NK-92 treated with Interleukin-12 subunit alpha and Interleukin-12 subunit beta, amount 100 ng/mL, for 24 hours (cell line): ENCODE measurements at places on chromosomes 2 and 18.

- DNase-seq, result no peak
These were observed 155.6 kb upstream of the DSEL start for GRCh38 chr18:67672155-67672554.

DNA sequence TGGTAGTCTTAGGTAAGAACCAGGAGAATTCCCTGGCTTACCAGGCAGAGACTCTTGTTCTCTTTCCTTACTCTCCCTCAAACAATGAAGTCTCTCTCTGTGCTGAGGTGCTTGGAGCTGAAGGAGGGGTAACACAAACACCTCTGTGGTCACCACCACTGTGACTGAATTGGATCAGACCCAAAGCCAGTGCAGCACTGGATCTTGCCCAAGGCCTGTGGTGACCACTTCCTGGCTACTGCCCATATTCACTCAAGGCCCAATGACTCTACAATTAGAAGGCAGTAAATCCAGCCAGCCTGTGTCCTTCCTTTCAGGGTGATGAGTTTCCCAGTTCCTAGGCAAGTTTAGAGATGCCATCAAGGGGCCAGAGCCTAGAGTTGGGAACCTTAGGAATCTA lies 706.8 kb downstream of the SLC4A3 start:
- no peak for DNase-seq

DNA sequence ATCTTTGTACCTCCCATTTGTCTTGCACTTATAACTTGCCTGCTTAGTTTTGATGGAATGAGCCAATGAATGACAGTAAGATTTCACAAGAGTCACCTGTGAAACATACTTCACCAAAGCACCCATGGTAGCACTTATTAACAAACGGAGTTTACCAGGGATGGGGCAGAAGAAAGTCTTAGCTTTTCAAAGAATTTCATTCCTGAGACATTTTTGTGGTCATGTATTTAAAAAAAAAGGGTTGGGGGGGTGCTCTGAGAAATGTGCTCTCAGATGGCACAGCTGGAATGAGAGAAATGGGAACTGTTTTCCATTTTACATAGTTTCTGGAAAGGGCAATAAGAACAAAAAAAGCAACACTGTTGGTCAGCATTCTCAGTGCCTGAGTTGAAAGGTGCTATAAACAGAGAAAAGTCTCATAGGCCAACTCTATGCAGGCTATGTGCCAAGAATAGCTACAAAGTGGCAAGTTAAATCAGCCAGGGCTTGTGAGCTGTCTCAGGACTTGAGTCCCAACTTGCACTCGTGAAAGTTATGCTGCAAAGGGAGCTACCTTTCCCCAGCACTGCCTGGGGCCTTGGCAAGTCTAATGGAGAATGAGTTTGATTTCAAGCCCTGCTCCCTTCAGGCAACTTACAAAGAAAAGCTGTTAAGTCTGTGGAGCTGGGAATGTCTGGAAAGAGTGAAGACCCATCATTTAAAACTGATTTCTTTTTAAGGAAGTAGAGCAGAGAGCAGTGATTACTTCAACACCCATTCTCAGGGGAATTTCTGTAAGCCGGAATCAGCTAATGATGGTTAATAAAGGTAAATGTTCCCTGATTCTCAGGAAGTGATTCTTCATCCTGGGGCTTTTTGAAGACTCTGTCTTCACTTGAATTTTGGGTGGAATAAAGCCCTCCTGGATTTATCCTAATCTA lies 170.6 kb downstream of the SLC8A1 start:
- DNase-seq, result no peak

DNA sequence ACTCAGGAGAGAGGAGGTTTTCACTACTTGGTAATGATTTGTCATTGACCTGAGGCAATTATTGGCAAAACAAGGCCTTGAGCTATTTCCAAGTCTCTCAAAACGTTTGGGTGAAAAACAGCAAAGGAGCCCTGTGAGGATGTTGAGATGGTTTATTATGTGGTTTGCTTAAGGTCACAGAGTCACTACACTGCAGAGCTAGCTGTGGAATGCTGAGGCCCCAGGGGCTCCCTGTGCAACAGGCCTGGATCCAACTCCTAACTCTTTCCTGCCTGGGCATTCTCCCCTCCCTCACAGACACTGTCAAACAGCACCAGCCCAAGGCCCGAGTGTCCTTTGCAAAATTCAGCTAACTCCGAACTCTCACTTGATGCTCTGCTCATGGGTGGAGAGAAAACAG lies 754.6 kb upstream of the SOX11 start:
- no peak for DNase-seq

- DNase-seq, result no peak
These were observed 245.4 kb downstream of the PTPRM start for GRCh38 chr18:7812431-7813063.

DNA sequence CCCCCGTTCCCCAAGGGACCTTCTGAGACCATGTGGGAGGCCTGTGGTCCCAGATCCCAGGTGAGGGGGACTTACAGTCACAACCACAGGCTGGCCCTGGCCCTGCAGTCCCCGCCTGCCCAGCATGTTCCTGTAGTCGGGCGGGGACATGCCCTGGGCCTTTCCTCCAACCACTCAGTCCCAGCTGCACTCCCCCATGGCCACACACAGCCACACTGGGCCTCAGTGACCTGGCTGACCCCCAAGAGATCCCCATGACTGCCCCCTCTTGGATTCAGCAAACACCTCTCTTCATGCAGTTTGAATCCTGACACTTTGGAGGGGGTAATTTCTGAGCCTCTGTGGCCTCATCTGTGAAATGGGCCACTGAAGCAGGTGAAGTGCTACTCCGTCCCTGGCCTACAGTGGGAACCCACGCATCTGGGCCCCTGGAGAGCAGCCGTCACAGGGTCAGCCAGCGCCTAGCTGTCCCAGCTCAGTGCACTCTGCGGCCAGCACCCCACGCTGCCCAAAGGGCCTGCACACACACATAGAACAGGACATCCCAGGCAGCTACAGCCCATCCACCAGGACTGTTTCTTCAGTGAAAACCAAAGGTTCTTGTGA lies 12.7 kb upstream of the ARHGEF4 start:
- DNase-seq, result no peak

DNA sequence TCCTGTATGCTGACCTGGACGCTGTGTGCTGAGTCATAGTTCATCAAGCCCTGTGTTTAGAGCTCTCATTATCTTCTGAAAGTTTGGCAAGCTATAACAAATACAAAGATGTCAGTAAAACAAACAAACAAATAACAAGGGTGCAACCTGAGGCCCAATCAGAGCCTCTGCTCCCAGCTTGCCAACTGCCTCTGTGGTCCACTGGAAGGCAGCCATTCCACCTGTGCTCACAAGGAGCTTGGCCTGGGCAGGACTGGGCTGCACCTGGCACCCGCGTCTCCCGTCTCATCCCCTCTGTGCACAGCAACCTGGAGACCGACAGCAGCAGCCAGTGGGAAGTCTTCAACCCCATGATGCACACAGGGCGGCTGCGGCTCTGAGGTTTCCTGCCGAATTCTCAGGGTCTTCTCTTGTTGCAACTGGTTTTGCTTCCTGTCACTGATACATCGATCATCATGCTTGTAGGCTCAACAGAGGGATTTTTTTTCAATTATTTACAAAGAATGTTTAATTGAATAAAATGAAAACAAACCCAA lies 97.8 kb downstream of the TMEM18 start:
- no peak for DNase-seq

DNA sequence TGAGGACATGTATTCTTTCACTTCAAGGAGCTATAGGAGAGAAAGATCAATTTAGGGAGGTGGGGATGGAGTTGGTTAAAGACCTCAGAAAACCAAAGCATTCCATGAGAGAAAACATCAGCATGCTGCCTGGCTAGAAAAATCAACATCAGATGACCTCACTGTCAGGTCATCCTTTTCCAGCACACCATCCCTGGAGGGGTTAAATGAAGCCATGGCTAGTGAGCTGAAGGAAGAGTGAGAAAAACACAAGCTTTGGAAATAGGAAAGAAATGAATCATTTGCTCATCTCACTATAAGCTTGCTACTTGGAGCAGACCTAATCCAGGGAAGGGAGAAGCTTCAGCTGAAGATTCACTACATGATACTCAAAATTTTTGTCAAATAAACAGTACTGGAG lies 109.5 kb upstream of the ITGB6 start:
- DNase-seq, result no peak

DNA sequence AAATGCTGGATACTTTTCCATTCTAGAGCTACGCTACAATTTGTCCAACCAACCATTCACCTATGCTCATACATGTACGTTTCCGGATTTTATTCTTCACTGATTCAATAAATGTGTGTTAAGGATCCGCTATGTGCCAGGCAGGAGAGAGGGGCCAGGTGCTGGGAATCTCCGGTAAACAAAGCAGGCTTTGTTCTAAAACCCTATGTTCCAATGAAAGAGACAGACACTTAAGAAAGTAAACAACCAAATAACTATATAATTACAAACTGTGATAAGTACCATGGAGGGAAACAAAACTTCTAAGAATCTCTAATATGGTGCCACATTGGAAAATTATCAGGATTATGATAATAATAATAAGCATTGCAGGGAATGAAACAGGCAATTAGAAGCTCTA lies 22.2 kb upstream of the POMC start:
- no peak for DNase-seq

GRCh38 chr2:79529636-79530035 lies 16.8 kb downstream of the CTNNA2 start:
- DNase-seq, result no peak

- DNase-seq, result no peak
These were observed 4.2 kb upstream of the IL1R1 start for GRCh38 chr2:102138331-102138730.

DNA sequence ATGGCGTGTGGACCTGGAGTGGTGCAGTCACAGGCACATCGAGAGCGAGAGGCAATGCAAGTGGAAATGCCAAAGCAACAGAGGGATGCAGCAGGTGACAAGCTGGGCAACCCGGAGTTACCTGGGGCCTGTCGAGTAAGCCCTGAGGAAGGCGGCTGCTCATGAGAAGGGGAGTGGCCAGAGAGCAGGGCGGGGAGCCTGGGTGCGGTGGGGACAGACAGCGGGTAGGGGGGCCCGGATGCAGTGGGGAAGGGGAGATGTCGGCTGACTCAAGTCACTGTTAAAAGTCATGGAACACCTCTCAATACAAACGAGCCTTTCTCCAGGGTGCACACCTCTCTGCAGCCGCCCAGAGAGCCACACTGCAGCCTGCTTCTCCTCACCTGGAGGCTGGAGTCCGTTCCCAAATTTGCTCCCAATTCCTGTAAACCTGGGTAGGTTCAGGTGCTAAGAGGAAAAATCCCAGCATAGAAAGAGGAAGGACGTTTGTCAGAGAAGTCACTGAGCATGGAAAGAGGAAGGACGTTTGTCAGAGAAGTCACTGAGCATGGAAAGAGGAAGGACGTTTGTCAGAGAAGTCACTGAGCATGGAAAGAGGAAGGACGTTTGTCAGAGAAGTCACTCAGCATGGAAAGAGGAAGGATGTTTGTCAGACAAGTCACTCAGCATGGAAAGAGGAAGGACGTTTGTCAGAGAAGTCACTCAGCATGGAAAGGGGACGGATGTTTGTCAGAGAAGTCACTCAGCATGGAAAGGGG lies 71.7 kb upstream of the TWIST2 start:
- DNase-seq, result no peak
